Activated CD4-positive, CD25-positive, alpha-beta regulatory T cell treated with anti-CD3 and anti-CD28 coated beads, Interleukin-2, amount 50 U/mL, for 72 hours (primary cell): ENCODE measurements at places on chromosomes 4 and X.

DNA sequence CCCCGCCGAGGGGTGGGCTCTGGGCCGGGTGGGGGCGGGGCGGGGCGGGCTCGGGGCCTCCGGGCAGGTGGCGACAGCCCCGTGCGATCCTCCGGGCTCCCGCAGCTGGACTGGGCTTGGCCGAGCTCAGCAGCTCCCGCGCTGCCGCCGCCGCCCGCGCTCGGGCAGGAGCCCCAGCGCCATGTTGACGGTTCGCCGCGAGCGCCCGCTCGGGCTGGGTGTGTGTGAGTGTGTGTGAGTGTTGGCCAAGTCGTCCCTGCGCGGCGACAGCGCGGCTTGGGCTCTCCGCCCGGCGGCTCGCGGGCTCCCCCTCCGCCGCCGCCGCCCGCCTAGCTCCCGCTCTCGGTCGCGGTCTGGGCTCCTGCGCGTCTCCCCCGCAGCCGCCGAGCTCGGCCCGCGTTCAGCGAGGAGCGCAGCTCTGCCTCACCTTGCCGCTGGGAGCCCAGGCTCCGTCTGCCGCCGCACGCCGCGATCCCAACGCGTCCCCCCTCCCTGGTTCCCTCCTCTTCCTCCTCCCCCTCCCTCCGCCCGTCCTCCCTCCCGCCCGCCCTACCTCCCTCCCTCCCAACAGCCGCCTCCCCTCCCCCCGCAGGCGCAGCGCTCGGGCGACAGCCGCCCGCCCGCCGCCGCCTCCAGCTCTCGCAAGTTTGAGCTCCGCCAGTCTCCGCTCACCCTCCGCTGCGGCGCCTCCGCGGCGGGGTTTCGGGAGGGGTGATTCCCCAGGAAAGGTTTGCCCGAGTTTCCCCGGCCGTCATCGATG lies at the start of gene BCOR:
BCOR (minus strand) TSS at position 455 of the 760 bp plus-strand sequence. CDS start 20,029 bp downstream, outside the sequence.
- DNase-seq: peak; percentile 70

DNA sequence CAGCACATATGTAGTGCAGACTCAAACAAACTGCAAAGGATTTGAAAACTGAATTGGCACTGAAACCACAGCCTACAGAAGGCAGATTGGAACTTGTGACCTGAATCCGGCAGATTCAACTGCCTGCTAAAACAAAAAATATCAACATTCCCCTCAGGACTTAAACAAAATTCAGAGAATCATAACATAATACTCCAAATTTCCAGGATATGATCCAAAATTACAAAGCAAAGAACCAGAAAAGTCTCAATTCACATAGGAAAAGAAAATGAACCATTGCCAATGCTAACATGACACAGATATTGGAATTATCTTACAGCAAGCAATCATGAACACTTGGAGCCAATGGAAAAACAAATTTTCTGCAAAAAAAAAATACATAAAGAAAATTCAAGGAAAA lies 250.4 kb downstream of the PRDM5 start:
- DNase-seq: no peak

- no peak for DNase-seq
Observed at GRCh38 chr4:146222313-146222712, 8.0 kb downstream of the REELD1 start.

GRCh38 chr4:26000274-26000950 lies 86.4 kb downstream of the SMIM20 start:
- DNase-seq: no peak

- DNase-seq: no peak
Observed at GRCh38 chr4:106329041-106329618, 12.8 kb downstream of the AIMP1 start.

DNA sequence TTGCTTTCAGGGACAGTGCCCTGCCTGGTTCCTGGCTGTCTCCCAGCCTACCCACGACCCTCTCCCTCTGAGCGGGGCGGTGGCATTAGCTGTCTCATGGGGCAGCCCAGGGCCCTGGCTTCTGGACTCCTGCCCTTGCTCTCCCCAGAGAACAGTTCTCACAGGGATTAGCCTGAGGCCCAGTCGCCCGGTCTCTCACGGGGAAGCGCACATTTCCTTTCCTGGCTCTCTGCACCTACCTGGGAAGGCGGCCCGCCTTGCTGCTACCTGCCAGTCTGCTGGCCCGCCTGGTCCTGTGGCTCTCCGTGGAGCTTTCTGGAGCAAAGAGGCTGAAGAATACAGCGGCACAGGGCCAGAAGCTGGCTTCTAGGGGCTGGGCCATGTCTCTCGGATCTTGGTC lies 128.4 kb downstream of the FHDC1 start:
- DNase-seq: no peak

GRCh38 chr4:97153042-97153441 lies 990.2 kb downstream of the STPG2 start:
- no peak for DNase-seq

- peak; percentile 63 for DNase-seq
Observed at GRCh38 chr4:139556724-139557555, 921 bp upstream of the SETD7 start.

GRCh38 chr4:8647094-8647570 lies 54.6 kb downstream of the CPZ start:
- no peak for DNase-seq

DNA sequence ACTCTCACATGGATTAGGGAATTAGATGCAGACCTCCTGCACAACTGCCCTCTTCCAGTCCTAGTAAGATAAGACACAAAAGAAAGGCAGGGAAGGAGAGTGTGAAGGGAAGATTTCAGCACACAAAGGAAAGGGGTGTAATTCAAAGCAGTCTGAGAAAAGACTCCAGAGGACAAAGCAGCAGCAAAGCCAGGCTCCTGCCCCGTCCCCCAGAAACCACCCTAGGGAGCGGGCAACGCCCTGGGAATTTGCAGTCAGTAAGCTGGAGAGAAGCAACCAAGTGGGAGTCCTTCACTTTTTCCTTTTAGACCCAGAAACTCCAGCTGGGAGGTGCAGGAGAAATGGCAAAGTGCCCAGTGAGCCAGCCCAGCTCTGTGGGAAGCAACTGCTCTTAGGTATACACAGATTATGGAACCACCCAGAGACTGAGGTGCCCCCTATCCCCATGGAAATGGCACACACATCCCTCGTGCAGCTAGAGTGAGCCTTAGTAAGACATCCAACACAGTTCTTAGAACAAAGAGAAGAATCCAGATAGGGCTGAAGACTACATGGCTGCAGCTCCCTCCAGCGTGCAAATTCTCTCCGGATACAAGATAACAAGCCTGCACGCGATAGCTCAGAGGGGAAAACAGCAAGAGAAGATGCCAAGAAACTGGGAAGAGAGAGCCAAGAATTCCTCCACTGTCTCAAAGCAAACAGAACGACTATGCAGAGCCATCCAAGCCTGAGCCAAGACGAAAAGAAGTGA lies 26.5 kb upstream of the IRAK1 start:
- no peak for DNase-seq

DNA sequence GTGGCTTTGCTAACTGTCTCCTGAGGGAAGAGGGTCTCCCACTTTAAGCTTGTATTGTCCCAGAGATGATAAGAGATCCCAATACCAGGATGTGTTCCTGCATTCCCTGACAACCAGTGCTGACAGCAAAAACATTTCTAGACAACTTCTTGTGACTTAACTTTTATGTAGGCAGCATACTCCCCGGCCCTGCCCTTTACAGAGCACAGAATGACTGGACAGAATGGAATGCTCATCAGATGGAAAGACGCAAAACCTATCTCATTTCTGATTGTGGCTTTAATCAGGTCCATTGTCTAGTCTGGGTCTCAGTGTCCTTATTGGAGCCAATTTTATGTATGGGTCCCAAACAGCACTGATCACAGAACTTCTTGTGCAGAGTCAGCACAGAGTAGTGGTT lies 18.2 kb upstream of the PLAC1 start:
- no peak for DNase-seq

DNA sequence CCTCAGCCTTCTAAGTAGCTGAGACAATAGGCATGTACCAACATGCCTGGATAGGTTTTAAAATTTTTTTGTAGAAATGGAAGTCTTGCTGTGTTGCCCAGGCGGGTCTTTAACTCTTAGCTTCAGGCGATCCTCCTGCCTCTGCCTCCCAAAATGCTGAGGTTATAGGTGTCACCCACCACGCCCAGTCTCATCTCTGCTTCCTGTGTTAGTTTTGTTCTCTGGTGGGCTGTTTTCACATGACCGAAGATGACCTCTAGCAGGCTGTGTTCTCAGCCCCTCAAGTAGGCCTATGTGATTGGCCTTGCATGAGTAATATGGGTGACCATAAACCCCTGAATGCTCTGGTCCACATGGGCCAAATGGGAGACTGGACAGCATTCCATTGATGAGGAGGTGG lies 56.8 kb upstream of the MSANTD1 start:
- DNase-seq: no peak

- no peak for DNase-seq
Observed at GRCh38 chr4:183666088-183666487, 7.0 kb downstream of the TRAPPC11 start.

DNA sequence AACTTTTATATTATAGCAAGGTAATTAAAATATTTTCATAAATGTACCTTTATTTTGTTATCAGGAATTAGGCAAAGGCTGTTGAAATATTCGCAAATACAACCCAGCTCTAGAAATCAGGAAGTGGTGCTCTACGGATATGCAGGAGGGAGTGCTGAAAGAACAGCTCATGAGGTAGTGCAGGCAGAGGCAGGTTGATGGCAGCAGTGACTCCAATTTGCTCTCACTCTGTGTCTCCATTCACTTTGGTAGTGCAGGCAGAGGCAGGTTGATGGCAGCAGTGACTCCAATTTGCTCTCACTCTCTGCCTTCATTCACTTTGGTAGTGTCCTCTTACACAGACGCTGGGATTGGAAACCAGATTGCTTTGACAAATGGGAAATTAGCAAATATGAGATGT lies 277.9 kb downstream of the TRIML1 start:
- DNase-seq: no peak
